M059J (cell line): ENCODE measurements at places on chromosomes 5 and 9.
A peak's percentile ranks its signal among the peaks of the same experiment; 100 is the strongest.

DNA sequence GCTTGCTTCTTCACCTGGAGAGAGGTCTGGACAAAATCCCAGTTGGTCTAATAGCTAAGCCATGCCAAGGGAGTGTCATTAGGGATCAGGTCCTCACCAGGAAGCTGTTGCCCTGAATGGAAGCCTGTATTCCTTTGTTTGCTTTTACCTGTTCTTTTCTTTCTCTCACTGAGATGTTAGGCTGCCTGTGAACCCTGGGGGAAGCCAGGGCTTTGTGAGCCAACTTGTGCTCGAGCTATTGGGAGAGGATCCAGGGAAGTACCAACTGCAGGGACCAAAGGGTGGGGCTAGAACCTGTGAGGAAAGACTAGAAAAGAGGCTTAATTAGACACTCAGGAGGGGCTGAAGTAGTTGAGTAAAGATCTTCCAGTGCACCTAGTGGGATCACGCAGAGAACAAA, 451.2 kb upstream of the TLE4 start:
- peak; percentile 59 for DNase-seq

DNA sequence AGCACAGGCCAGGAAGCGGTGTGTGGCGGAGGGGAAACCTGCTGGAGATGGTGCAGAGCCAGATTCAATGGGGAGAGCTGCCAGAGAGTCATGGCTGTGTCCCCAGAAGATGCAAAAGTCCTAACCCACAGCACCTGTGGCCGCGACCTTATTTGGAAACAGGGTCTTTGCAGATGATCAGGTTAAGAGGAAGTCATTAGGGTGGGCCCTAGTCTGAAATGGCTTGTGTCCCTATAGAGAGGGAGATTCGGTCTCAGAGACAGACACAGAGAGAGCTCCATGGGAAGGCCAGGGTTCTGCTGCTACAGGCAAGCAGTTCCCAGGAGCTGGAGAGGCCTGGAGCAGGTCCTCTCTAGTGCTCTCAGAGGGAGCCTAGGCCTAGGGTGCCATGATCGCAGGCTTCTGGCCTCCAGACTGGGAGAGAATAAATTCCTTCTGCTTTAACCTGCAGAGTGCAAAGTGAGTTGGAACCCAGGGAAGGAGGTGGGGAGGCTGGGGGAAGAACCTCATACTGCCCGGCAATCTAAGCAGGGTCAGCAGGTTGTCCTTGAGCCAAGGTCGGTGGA, 1.9 kb upstream of the LPCAT1 start:
- DNase-seq, result no peak

DNA sequence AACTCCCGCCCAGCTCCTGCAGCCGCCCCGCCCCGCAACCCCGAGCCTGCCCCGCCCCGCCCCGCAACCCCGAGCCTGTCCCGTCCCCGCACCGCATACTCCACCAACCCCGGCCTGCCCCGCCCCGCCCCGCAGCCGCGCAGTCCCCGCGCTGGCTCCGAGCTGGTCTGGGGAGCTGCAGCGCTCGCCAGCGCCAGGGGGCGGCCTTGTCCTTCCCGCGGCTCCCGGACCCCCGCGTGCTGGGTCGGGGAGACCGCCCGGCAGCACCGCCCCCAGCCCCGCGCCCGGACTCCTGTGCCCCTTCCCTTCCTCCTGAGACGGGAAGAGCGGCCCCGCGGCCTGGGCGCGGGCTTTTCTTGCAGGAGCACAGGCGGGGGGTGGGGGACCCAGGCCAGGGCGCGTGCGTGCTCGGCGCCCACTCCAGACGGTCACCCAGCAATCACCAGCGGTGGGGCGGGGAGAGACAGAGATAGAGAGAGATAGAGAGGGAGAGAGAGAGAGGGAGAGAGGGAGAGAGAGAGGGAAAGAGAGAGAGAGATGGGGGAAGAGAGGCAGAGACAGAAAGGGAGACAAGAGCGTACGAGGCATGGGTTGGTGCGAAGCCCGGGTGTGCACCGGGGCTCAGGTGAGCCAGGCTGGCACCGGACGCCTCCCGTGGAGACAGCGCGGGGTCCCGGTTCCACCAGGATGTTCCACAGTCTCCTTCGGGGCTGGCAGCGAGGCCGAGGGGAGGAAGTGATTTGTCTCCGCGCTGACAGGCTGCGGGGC, 14.7 kb upstream of the TMEM250 start:
- DNase-seq, result no peak

DNA sequence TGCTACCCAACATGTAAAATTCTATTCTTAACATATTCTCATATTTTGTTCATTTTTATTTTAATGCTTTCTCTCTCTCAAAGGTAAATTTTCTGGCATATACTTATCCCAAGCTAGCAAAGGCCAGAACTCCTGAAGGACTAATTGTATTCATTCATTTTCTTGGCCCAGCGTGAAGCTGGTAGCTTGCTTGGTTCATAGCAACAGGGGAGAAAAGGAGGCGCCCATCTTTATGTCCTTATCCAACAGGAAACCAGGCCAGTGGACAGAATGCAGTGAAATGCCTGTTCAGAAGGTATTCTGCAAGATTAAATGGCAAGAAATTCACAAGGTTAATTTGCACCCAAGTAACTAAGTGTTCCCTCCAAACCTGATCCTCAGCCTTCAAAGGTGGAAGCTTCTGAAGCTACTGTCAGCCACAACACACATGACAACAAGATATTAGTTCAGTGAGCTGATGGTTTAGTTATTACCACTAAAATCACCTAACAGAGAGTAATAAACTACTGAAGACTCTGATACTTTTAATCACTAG, 5.6 kb downstream of the EFNA5 start:
- no peak for DNase-seq
